C1 segment of cervical spinal cord (tissue), 14 donors: ENCODE measurements at places on chromosomes 4 and X.

- no peak for DNase-seq
Measured at GRCh38 chr4:4499438-4500123, 42.3 kb downstream of the STX18 start.

- no peak for DNase-seq
Measured at GRCh38 chr4:177761692-177762091, 319.5 kb upstream of the AGA start.

- DNase-seq = no peak
Measured at GRCh38 chrX:8629871-8630270, 102.1 kb downstream of the ANOS1 start.

DNA sequence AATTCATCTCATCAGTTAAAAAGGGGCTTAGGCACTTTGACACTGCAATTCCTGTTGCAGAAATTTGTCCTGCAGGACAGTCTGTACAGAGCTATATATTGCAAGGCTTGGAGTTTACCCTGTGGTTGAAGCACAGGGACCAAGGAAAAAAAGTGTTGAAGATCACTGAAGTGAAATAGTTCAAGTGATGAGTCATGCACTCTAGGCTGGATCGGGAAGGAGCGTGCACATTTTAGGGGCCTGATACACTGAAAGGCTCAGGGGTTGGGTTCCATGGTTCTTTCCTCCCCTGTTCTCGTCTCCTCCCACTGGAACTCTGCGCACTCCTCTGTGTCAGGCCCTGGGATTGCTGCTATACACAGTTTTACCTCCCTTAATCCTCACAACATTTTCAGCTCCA is 104.9 kb upstream of the ARMCX2 start:
- no peak for DNase-seq

DNA sequence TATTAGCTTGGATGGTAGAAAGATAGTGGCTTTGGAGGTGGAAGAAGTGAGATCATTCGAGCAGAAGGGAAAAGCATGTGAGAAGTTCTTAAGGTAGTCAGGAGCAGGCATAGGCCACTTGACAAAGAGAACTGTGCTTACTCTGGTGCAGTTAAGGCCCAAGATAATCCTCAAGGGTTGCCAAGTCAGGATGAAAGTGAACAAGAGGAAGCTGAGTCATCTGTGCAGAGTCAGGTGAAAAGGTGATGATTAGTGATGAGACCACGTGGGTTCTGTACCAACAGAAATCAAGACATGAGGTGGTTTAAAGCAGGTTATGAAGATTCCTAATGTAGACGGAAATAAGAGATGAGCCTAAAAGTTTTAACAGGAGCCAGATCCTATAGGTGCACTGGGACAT is 369.8 kb downstream of the DTHD1 start:
- DNase-seq = no peak

DNA sequence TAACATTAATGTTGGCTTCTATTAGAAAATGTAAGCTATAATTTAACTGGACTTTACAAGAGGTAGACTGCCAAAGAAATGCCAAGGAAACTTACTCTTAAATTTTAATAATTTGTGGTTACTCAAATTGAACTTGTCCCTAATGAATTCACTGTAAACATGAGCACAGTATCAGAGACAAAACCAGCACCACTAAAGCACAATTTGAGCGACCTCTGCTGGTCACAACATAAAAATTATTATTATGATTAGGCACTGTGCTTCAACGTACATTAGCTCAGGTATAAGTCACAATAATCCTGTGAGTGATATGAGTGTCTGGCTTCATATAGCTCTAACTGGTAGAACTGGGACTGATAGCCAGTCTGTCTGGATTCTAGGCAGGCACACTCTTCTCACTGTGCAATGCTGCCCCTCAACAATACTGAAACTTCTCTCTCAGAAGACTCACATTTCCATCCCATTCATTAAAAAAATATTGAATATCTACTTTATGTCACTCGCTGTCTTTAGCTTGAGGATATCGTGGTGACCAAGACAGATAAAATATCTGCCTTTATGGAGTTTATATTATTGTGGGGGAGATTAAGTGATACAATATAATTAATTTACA is 8.0 kb downstream of the NUDT6 start:
- no peak for DNase-seq

DNA sequence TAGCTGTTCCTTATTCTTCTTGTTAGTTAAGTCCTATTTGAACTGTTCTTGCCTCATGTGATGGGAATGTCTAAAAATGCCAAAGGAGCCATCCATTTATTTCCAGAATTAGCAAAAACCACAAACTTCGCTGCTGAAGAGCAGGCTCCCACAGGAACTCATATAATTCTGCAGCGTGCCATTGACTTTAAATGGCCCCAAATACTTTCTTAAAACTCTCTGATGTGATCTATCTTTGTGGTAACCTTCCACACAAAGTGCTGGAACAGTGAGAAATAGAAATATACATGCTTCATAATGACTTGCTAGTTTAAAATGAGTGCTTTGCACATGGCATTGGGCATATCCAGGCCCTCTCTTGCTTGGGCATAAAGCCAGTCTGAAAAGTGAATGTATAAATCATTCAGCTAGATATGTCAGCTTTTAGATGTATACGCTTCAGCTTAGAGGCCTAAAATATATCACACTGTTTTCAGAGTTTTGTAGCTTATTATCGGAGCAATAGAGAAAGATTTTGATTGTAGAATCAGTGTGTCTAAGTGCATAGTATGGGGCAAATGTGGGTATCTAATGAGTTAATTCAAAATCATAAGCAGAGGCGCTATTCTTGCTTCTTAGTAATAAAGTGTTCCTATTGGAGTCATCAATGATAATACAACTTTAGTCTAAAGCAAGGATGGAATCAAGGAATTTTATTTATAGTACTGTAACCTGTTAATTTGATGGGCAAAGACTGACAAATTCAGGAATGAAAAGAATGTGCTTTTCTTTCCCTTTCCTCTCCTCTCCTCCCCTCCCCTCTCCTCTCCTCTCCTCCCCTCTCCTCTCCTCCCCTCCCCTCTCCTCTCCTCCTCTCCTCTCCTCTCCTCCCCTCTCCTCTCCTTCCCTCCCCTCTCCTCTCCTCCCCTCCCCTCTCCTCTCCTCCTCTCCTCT is 392.2 kb upstream of the ZFP42 start:
- DNase-seq = no peak

- no peak for DNase-seq
Measured at GRCh38 chr4:128291096-128291495, 3.5 kb upstream of the PGRMC2 start.

DNA sequence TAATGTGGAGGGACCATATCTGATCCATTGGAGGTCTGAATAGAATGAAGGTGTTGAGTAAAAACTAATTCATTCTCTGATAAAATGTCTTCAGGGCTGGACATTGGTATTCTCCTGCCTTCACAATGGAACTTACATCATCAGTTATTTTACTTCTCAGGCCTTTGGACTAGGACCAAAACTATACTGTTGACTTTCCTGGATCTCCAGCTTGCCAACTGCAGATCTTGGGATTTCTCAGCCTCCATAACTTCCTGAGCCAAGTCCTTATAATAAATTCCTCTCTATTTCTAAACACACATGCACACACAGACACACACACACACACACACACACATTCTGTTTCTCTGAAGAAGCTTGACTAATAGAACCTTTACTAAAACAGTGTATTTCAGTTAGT is 1858.6 kb upstream of the ADGRL3 start:
- no peak for DNase-seq

DNA sequence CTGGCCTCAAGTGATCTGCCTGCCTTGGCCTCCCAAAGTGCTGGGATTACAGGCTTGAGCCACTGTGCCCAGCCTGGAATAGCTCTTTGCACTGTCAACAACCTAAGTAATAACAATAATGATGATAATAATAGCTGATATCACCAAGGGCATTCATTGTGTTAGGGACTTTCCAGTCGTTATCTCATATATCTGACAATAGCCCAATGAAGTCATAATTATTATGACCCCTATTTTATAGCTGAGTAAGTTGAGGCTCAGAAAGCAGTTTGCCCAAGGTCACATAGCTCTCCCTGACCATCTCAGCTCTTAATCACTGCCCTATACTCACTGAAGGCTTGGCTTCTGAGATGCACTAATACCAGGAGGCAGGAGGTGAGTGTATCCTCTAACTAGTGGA is 18.7 kb upstream of the MAP7D3 start:
- DNase-seq = no peak

DNA sequence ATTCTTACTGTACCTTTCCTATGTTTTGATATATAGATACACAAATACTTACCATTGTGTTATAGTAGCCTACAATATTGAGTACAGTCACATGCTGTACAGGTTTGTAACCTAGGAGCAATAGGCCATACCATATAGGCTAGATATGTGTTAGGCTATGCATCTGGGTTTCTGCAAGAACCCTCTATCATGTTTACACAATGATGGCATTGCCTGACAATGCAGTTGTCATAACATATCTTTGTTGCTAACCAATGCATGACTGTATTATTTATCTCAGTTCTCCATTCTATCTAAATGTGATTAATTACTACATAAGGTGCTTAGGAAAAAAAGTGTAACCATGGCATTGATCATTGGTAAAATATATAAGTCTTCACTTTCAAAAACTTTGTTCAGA is 10.0 kb upstream of the SPCS3 start:
- no peak for DNase-seq

DNA sequence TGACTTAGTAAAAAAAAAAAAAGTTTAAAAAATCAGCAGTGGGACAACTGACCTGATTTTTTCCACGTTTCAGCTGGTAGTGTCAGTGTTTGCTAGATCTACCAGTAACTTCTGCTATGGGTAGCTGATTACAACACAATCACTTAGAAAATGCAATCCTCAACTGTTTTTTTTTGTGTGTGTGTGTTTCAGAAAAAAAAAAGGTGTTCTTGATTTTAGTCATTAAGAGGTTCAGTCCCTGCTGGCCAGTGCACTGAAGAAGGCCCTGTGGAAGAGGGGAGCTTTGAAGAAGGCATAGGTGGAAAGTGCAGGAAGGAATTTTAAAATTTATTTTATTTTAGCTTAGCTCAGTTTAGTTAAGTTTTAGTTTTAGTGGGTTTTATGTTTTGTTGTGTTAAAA is 46.9 kb downstream of the SH2D1A start:
- DNase-seq = no peak
